ENCODE measurements at places on chromosomes 2 and 18.

GRCh38 chr2:129722306-129723019, 257.0 kb upstream of the RAB6C start:
- H3K27ac ChIP-seq: no peak overlapping the region
- H3K4me1 ChIP-seq: no peaks in the 10 kb centered on the region
- no peaks in the 10 kb centered on the region for H3K36me3 ChIP-seq
- peaks cover 7% of the 10 kb centered on the region for H3K27me3 ChIP-seq
- no peak overlapping the region for H3K4me3 ChIP-seq

- peak; percentile 64 for DNase-seq
- H3K4me3 ChIP-seq: peak overlapping the region; percentile 51
- peaks cover 96% of the 10 kb centered on the region for H3K4me1 ChIP-seq
- H3K36me3 ChIP-seq: peaks cover 8% of the 10 kb centered on the region
Observed at GRCh38 chr2:196234672-196235071, 63.3 kb upstream of the STK17B start.

DNA sequence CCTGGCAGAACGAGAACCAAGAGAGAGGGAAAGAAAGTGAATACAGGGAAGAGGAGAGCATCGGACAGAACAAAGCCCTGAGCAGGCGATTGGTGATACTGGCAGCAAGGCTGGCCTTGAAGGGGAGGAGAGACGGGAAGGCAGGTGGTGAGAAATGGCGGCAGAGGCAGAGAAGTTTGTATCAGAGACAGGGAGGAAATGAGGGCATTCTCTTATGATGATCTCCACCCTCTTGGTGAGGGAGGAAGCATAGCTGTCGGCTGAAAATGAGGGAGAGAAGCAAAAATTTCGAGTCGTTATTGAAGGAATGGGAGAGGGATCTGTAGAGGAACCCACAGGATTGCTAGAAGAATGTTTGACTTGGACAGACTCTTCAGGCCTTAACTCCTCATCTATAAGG, 80.6 kb downstream of the CLIP4 start:
- no peak for DNase-seq
- peaks cover 2% of the 10 kb centered on the region for H3K4me1 ChIP-seq
- no peaks in the 10 kb centered on the region for H3K36me3 ChIP-seq
- H3K27ac ChIP-seq: no peak overlapping the region
- no peaks in the 10 kb centered on the region for H3K27me3 ChIP-seq

- peaks cover 64% of the 10 kb centered on the region for H3K4me1 ChIP-seq
- H3K27ac ChIP-seq: peak overlapping the region; percentile 100
Observed at GRCh38 chr2:27891673-27892105, 1.2 kb downstream of the BABAM2 start.

DNA sequence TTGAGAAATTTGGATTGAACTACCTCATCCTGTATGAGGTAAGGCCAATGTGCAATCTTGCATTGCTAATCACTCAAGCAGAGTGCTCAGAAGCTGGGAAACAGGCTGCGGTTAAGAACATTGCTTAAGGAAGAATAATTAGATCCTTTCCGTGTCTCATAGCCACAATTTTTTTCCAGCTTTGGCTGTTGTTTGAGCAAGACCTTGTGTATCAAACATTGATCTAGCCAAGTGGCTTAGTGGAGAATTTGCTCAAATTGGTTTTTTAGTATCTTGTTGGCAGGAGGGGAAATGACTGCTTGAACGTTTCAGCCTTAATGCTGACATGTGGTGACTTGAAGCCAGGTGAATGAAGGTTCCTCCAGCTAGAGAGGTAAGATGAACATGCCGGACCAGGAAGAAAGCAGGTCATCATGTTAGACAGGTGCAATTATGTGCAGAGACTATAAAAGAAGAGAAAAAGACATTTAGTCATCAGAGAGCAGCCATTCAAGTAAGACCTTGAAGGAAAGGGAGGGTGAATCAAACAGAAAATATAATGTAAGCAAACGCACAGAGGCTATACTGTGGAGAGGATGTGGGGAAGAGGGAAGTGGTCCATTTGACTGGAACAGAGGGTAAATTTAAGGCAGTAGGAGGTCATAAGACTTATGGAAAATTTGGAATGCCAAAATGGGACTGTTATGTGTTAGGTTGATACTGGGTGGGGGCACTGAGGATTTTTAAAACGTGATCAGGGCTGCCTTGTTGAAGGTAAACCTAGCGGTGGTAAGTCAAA, 98.9 kb upstream of the CYP1B1 start:
- no peaks in the 10 kb centered on the region for H3K36me3 ChIP-seq
- H3K4me1 ChIP-seq: no peaks in the 10 kb centered on the region
- no peak overlapping the region for H3K27ac ChIP-seq
- H3K4me3 ChIP-seq: no peak overlapping the region
- DNase-seq: no peak
- H3K27me3 ChIP-seq: peaks cover 27% of the 10 kb centered on the region

DNA sequence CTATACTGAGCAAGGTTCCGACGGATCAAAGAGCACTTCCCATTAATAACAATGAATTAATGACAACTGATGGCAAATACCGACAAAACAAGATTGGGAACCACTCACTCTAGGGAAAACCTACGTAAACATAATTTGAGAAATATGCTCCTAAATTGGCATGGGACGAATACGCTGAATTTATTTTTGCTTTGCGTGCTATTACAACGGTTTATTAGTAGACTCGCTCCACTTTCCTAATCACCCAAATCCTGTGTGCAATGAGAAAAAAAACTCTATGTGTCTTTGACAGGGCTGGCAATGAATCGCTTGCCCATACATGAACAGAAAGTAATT, 536 bp upstream of the SLC25A12 start:
- no peaks in the 10 kb centered on the region for H3K27me3 ChIP-seq
- H3K27ac ChIP-seq: peak overlapping the region; percentile 74
- H3K4me1 ChIP-seq: peaks cover 32% of the 10 kb centered on the region
- H3K4me3 ChIP-seq: peak overlapping the region; percentile 91
- no peak for DNase-seq
- peaks cover 11% of the 10 kb centered on the region for H3K36me3 ChIP-seq

- peaks cover 58% of the 10 kb centered on the region for H3K4me1 ChIP-seq
- peaks cover 96% of the 10 kb centered on the region for H3K36me3 ChIP-seq
- H3K4me3 ChIP-seq: no peak overlapping the region
- H3K27ac ChIP-seq: peak overlapping the region; percentile 74
- no peaks in the 10 kb centered on the region for H3K27me3 ChIP-seq
- DNase-seq: no peak
Observed at GRCh38 chr2:196137271-196137670, 34.1 kb downstream of the STK17B start.

DNA sequence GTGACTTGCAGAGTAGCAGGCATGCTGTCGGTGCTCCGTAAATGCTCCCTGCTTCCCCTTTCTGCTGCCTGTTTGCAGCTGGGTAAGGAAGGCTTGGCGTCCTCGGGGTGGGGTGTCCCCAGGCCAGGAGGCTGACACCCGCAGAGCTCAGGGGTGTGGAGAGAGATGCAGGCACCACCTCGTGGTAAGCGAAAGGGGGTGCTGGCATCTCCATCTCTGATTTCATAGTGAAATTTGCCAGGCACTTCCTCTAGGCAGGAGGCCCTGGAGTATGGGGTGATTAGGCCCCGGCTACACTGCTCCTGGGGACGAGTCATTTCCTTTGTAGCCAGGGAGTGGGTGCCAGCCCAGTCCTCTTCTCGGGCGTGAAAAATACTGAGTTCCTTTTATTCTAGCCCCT, 160.4 kb downstream of the KLHL29 start:
- no peaks in the 10 kb centered on the region for H3K36me3 ChIP-seq
- H3K27me3 ChIP-seq: no peaks in the 10 kb centered on the region
- H3K4me1 ChIP-seq: peaks cover 4% of the 10 kb centered on the region
- H3K27ac ChIP-seq: no peak overlapping the region
- H3K4me3 ChIP-seq: no peak overlapping the region

DNA sequence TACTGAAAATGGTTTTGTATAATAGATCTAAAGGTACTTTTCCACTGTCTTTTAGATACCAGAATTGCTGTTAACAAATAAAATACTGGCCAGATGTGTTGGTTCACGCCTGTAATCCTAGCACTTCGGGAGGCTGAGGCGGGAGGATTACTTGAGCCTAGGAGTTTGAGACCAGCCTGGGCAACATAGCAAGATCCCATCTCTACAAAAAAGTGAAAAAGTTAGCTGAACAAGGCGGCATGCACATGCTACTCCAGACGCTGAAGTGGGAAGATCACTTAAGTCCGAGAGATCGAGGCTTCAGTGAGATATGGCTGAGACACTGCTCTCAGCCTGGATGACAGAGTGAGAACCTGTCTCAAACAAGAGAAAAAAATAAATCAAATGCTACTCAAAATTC, 2.8 kb downstream of the HNMT start:
- H3K4me1 ChIP-seq: no peaks in the 10 kb centered on the region
- no peak overlapping the region for H3K27ac ChIP-seq
- H3K4me3 ChIP-seq: no peak overlapping the region
- no peaks in the 10 kb centered on the region for H3K36me3 ChIP-seq
- no peak for DNase-seq

- no peaks in the 10 kb centered on the region for H3K27me3 ChIP-seq
- H3K27ac ChIP-seq: no peak overlapping the region
- H3K4me3 ChIP-seq: no peak overlapping the region
- H3K4me1 ChIP-seq: no peaks in the 10 kb centered on the region
Observed at GRCh38 chr2:18611184-18611583, 21.8 kb upstream of the NT5C1B start.

DNA sequence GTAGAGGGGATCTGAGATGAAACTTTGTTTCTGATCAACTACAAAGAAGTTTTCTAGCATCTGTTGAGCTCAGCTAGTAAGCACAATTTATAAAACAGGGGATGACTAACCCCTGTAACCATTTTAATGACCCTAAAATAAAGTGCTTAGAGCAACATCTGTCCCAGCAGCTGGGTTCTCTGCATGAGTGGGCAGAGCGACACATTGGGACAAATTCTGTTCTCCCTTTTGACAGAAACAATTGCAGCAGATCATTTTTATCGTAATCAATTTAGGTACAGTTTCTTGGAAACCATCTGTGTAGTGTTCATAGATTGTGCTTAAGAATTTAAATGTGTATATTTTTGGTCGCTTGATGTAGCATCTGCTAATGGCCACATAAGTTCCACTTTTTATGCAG, 678.0 kb downstream of the RNF144A start:
- H3K4me3 ChIP-seq: no peak overlapping the region
- DNase-seq: no peak
- no peak overlapping the region for H3K27ac ChIP-seq
- no peaks in the 10 kb centered on the region for H3K36me3 ChIP-seq
- H3K4me1 ChIP-seq: peaks cover 5% of the 10 kb centered on the region

Measured in activated naive CD8-positive, alpha-beta T cell treated with anti-CD3 and anti-CD28 coated beads, Interleukin-2, amount 50 U/mL, for 24 hours (primary cell).